ENCODE measurements at places on chromosomes 13 and 19. TPM values are rescaled to one million over a fixed set of nuclear protein-coding genes. Genes with fewer than 3 reads are reported as not detected.

DNA sequence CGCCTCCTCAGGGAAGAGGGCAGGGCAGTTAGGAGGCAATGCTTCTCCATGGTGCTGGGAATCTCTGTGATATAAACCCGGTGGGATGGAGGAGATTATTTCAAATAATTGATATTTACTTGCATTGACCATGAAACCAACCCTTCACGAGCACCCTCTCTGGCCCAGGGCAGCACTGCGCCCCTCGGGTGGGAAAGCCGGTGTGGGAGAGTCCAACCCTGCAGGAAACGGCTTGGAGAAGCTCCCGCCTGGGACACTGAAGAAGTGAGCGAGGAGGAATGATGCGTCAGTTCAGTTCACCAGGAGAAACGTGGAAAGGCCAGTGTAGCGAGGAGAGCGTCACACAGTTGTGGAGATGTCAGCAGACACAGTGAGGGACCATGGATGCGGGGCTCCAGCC is 99.9 kb downstream of the COL4A2 start:
- no peak for DNase-seq

DNA sequence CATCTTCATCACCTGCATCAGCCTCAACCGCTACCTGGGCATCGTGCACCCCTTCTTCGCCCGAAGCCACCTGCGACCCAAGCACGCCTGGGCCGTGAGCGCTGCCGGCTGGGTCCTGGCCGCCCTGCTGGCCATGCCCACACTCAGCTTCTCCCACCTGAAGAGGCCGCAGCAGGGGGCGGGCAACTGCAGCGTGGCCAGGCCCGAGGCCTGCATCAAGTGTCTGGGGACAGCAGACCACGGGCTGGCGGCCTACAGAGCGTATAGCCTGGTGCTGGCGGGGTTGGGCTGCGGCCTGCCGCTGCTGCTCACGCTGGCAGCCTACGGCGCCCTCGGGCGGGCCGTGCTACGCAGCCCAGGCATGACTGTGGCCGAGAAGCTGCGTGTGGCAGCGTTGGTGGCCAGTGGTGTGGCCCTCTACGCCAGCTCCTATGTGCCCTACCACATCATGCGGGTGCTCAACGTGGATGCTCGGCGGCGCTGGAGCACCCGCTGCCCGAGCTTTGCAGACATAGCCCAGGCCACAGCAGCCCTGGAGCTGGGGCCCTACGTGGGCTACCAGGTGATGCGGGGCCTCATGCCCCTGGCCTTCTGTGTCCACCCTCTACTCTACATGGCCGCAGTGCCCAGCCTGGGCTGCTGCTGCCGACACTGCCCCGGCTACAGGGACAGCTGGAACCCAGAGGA is 2.6 kb downstream of the P2RY11 start:
- no peak for DNase-seq

- no peak for DNase-seq
Measured at GRCh38 chr13:33637978-33638743, 179.8 kb upstream of the RFC3 start.

- no peak for DNase-seq
Measured at GRCh38 chr13:67221630-67222226, 8.4 kb downstream of the PCDH9 start.

- no peak for DNase-seq
Measured at GRCh38 chr19:50266041-50266440, 62.6 kb downstream of the MYH14 start.

GRCh38 chr19:42335971-42336370 is 10.5 kb downstream of the MEGF8 start:
- DNase-seq: no peak

- no peak for DNase-seq
Measured at GRCh38 chr19:55703790-55704215, 28.8 kb downstream of the EPN1 start.

The IQCN gene
- total RNA-seq: 4.4 TPM

The ZNF880 gene
- 41.5 TPM for total RNA-seq

The LAIR2 gene
- not detected for total RNA-seq

The KCNRG gene
- 4.8 TPM for total RNA-seq

Data from spinal cord (tissue), 10 donors.